Amygdala (tissue), 56 donors: ENCODE measurements at places on chromosomes 4 and X.

GRCh38 chr4:42671431-42672194 is 14.7 kb upstream of the ATP8A1 start:
- DNase-seq, result no peak

- no peak for DNase-seq
Measured at GRCh38 chr4:41202820-41203568, 11.3 kb downstream of the APBB2 start.

GRCh38 chr4:159060161-159060560 is 42.7 kb upstream of the RAPGEF2 start:
- DNase-seq, result peak; percentile 31

DNA sequence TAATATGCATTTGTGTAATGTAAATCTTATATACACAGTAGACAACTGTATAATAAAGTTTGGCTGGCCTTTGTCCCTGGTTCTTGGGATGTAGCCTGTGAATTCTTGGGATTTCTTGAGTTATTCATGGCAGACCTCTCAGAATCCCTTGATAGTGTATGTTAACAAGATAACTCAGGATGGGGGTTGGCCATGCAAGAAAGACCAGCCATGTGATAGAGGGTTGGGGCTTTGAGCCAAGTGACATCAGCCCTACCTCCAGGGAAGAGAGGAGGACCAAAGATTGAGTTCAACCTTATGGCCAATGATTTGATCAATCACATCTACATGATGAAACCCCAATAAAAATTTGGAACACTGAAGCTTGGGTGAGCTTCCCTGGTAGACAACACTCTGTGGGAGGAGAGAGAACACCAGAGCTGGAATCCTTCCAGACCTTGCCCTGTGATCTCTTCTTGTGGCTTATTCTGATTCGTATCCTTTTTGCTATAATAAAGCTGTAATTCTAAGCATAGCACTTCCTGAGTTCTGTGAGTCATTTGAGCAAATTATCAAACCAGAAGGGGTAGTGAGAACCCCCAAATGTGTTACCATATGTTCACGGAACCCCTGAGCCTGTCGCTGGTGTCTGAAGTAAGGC is 11.3 kb downstream of the SLC2A9 start:
- no peak for DNase-seq

GRCh38 chrX:21479695-21480270 is 105.6 kb downstream of the CNKSR2 start:
- DNase-seq, result no peak

DNA sequence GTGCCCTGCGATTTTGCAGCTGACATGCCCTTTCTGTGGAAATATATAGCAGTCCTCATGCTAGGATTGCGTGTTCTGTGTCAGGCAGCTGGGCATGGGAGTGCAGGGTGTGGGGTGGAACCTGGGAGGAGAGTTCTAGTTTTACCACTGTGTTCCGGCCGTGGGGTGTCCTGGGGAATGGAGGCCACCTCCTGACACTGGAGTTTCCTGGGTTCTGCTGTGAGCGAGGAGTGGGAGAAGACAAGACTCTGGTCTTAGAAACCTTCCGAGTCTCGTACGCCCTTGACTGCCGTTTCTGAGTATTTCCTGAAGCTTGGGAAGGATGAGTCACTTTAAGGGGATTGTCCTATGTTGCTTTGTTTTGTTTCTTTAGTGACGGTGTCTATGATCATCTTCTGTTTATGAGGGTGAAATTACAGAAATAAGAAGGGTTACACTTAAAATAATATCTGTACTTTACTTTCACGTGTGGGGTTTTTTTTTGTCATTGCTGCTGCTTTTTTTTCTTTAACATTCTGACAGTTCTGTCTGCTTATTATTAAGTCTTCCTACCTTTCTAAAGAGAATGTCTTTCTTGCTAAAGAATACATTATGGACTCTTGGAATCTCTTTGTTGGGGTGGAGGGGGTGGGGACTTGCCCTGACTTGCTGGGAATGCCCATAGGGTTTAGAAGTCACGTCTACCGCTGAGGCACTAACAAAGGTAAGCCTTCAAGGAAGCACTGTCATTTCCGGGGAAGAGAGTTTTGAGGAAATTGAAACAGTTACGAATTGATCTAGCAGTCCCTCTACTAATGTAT is 19.1 kb downstream of the CD99 start:
- DNase-seq, result no peak

GRCh38 chrX:109270580-109271484 is 211.1 kb downstream of the GUCY2F start:
- DNase-seq, result no peak

- no peak for DNase-seq
Measured at GRCh38 chrX:57918750-57919436, 8.6 kb upstream of the ZXDA start.

DNA sequence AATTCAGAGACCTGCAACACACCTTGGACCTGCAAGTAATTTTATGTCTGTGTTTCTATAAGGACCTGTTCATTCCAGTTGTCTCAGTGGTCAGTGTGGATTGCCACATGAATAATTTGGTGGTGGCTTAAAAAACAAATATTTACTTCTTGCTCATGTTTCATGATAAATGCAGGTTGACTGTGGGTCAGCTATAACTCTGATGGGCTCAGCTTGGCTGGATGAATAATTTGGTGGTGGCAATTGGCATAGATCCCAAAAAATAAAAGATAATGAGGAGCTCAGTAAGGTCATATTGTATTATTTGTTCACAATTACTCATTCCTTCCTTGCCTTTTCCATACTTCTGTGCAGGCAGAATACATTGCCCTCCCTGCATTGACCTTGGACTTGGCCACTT is 18.9 kb upstream of the SCRG1 start:
- no peak for DNase-seq
